Gastroesophageal sphincter (tissue), 4 donors: ENCODE measurements at places on chromosomes 7 and 10. TPM values are rescaled to one million over a fixed set of nuclear protein-coding genes. Genes with fewer than 3 reads are reported as not detected.

DNA sequence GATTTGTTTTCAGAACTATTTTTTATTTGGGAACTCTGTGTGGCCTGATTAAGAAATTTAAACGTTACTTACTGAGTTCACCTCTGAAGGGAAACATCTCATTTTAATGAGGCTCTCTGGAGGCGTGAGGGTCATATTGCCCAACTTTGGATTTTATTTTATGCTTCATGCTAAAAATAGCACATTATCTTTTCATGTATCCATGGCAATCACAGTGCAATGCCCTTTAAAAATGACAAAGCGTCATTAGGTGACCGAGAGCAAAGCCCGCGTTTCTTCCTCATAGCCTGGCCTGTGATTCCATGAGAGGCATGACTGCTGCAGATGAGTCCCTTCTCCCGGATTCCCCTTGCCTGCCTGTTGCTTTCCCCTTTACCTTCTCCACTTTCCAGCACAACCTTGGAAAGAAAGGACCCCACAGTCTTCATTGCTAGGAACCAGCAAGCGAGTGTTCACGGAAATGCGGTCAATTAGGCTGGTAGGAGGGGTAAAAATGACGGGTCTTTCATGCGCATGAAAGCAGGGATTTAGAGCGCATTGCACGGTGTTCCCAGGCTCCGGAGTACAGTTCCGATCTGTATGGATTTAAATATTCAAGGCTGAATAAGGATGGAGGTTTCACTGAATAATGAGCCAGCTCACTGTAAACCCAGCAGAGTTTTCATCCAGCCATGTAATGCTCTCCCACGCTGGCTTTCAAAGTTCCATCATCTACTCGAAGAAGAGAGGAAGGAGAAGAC, 98.2 kb upstream of the PITRM1 start:
- no peak overlapping the region for H3K4me3 ChIP-seq
- H3K36me3 ChIP-seq = no peaks in the 10 kb centered on the region
- H3K27ac ChIP-seq = no peak overlapping the region
- H3K4me1 ChIP-seq = no peaks in the 10 kb centered on the region

GRCh38 chr7:98994046-98994944, 116.0 kb downstream of the TRRAP start:
- ATAC-seq = no peak
- no peaks in the 10 kb centered on the region for H3K27me3 ChIP-seq
- H3K4me1 ChIP-seq = no peaks in the 10 kb centered on the region
- H3K4me3 ChIP-seq = no peak overlapping the region
- H3K27ac ChIP-seq = no peak overlapping the region
- peaks cover 89% of the 10 kb centered on the region for H3K36me3 ChIP-seq

- H3K27ac ChIP-seq = no peak overlapping the region
- no peaks in the 10 kb centered on the region for H3K27me3 ChIP-seq
- H3K4me3 ChIP-seq = no peak overlapping the region
- H3K4me1 ChIP-seq = no peaks in the 10 kb centered on the region
Observed at GRCh38 chr7:111343017-111343416, 219.3 kb downstream of the IMMP2L start.

Gene UBE2D4
- total RNA-seq = 38.3 TPM

- H3K27me3 ChIP-seq = no peaks in the 10 kb centered on the region
- H3K27ac ChIP-seq = no peak overlapping the region
- no peaks in the 10 kb centered on the region for H3K4me1 ChIP-seq
- H3K4me3 ChIP-seq = no peak overlapping the region
Observed at GRCh38 chr7:104552102-104552501, 223.7 kb downstream of the LHFPL3 start.

DNA sequence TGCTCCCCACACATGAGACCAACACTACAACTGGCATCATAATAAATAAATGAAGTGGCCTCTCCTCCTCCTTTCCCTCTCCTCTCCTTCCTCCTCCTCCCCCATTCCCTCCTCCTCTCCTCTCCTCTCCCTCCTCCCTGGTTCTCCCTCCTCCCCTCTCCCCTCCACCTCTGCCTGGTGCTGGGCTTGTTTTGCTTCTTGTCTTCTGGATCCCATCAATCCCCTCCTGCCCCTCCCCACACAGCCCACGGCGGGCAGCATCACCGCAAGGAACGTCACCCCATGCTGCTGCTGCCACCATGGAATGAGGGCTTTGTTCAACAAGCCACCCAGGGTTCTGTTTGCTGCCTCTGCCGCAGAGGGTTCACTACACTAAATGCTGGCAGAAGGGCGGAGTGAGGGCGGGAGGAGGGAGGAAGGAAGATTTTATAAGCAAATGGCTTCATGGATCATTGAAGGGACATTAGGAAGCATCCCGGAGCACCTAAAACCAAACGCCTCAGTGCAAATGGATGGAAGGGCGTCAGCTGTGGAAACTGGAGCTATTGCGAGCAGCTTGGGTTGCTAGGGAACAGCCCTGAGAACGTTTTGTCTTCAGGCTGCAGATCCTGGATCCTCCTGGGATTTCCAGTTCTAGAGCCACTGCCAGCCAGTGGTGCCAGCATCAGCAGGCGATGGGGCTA, 379.7 kb upstream of the ZMIZ1 start:
- peak overlapping the region; percentile 84 for H3K27ac ChIP-seq
- ATAC-seq = peak; percentile 81
- no peaks in the 10 kb centered on the region for H3K36me3 ChIP-seq
- H3K27me3 ChIP-seq = no peaks in the 10 kb centered on the region
